IPS-NIHi11 (cell line): ENCODE measurements at places on chromosomes 16 and 17.
A peak's percentile ranks its signal among the peaks of the same experiment; 100 is the strongest.

DNA sequence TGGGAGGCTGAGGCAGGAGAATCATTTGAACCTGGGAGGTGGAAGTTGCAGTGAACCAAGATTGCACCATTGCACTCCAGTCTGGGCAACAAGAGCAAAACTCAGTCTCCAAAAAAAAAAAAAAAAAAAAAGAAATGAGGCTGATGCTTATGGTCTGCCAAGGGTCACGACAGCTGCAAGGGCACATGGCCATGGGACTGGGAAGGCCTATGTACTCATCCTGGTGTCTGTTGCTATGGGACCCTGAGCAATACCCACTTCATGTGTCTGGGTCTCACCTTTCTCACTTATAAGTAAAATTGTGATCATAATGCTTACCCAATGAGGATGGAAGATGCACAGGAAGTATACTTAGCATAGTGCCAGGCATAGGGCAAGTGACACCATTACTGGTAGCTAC lies 16.6 kb downstream of the MIEF2 start:
- DNase-seq = no peak

DNA sequence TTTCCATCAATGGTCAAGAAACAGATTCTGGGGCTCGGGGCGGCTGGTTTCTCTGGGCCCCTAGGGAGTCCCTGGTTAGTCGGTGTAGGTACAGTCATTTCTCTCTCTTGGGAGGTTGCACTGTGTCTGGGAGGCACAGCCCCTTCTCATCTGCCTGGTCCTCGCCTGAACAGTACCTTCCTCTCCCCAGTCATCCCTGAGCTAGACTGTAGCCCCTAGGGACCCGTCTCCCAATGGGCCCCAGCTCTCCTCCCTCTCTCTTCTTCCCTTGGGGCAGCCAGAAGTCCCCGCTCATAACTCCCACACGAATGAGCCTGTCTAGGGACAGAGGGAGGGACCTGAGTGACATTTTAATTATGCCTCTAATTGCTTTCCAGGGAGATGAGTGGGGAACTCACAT lies 20.2 kb upstream of the CPSF4L start:
- DNase-seq = no peak

DNA sequence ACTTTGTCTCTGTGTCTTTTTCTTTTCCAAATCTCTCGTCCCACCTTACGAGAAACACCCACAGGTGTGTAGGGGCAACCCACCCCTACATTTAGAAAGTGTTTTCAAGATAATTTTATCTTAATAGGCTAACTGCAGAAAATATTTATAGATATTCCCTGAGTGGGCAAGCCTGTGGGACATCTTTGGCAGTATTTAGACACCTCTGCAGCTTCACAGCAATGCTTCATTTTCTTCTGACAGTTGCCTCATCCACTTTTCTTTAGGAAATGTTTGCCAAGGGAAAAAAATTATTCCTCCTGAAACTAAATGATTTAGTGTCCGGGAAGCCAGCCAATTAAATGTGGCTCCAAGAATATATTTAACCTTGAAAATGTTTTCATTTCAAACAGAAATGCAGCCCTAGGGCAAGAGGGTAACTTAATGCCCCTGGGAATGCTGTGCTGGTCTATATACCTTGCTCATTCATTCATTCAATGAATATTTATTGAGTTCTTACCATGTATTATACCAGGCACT lies 290.4 kb downstream of the ABCC12 start:
- DNase-seq = no peak

DNA sequence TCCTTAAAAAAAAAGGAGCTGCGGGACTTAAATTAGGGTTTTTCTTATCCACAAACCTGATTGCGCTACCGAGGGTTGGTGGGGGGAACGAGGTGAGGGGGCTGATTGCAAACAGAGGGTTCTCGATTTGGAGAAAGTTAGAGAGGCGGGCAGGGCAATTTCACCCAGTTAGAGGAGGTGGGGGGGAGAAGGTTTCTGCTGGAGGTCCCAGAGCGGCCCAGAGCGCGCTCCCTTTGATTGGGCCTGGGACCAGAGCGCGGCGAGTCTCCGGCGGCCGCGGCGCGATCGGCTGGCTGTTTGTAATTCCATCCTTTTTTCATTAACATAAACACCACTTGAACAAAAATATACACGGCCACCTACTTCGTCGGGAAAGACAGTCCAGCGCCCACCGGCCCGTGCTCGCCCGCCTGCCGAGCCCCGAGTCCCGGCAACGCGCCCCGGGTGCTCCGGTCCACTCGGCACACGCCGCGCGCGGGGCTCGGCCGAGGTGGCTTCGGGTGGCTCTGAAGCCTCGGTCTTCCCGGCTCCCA lies 13.3 kb upstream of the FOXF1 start:
- DNase-seq = no peak

DNA sequence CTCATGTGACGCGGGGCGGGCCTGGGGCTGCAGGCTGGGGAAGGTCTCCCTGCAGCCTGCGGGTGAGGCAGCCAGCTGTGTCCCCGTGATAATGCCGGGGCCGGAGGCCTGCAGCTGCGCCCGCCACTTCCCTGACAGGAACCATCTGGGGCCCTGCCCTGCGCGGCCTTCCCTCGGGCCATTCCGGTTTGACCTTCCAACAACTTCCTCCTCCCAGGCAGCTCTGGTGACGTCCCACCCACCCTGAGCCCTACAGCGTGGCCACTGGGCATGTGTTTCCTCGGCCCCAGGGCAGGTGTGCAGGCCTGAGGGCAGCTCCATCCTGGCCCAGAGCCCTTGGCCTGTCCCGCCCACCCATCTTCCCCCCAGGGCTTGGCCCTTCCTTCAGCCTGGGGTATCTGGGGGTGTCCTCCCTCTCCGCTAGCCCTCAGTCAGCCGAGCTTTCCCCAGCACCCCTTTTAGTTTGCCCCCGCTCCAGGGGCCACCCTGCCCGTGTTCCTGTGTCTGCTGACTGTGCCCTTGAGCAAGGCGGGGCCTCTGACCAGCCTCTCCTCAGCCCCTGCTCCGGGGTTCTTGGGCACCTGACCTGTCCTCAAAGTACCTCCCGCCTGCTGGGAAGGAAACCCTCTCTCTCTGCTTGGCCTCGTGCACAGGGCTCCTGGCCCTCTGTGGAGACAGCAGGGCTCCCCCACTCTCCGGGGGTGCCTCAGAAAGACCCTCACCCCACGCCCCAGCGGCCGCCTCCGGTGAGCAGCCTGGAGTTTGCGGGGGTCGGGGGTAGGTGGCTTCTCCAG lies at the start of gene CBFA2T3:
CBFA2T3 (minus strand) TSS at position 190 of the 794 bp plus-strand sequence. CDS start 400 bp downstream, outside the sequence.
- no peak for DNase-seq

DNA sequence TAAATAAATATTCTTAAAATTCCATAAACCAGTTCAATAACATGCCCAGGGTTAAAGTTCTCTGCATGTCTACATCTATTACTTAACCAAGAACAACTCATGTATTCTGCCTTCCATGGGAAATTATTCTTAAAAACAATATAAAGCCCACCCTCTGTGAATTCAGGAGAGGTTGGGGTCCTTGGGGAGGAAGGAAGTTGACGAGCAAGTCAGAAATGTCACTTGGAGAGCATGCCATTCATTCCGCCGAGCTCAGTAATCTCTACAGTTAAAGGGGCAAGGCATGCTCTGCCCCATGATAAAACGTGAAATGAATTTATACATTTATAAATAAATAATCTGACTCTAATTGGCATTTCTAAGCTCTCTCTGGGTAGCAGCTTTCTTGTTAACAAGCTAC lies 405.1 kb downstream of the TOX3 start:
- DNase-seq = no peak

- no peak for DNase-seq
Observed at GRCh38 chr16:67234180-67234597, 7.3 kb downstream of the TMEM208 start.

GRCh38 chr17:17988427-17988945 lies 15.8 kb downstream of the DRC3 start:
- no peak for DNase-seq

DNA sequence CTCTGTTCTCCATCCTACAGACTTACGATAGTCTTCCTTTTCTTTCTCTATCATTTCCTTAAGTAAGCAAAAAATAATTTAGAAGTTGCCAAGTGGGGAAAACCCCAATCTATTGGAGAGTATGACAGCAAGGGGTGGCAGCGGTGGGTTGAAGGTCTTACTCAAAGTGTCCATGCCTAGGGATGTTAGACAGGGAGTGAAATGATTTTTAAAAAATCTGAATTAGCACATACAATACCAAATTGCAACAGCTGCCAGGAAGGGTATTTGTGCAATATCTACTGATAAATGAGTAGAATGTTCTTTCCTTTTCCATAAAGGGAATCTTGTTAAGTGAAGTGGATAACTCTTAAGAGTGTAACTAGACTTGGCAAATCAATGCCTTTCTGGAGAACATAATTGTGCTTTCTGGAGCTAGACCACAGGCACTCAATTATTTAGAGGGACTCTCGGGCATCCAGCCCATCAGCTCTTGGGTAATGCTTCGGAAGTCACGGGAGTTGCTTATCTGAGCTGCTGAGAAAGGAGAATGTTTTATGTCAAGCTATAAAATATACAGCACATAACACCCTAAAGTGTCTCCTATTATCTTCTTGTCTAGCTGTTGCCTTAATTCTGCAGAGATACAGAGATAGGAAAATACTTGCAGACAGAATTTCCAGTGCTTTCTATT lies 151.5 kb downstream of the KCNJ2 start:
- no peak for DNase-seq

- DNase-seq = no peak
Observed at GRCh38 chr16:55263271-55264250, 60.4 kb upstream of the IRX6 start.

- DNase-seq = no peak
Observed at GRCh38 chr16:25198021-25198420, 18.7 kb upstream of the AQP8 start.

GRCh38 chr16:82995924-82996441 lies 369.2 kb downstream of the CDH13 start:
- DNase-seq = no peak

GRCh38 chr17:62968445-62968923 lies 2.4 kb downstream of the TANC2 start:
- peak; percentile 87 for DNase-seq

- no peak for DNase-seq
Observed at GRCh38 chr17:30858556-30859250, 26.9 kb downstream of the ATAD5 start.

DNA sequence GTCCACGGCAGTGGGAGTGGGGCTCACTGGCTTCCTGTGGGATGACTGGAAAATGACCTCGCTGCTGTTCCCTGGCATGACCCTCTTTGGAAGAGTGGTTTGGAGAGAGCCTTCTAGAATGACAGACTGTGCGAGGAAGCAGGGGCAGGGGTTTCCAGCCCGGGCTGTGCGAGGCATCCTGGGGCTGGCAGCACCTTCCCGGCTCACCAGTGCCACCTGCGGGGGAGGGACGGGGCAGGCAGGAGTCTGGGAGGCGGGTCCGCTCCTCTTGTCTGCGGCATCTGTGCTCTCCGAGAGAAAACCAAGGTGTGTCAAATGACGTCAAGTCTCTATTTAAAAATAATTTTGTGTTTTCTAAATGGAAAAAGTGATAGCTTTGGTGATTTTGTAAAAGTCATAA lies 7.8 kb upstream of the RNF213 start:
- DNase-seq = peak; percentile 89
